ENCODE measurements at places on chromosomes 1 and 21.

DNA sequence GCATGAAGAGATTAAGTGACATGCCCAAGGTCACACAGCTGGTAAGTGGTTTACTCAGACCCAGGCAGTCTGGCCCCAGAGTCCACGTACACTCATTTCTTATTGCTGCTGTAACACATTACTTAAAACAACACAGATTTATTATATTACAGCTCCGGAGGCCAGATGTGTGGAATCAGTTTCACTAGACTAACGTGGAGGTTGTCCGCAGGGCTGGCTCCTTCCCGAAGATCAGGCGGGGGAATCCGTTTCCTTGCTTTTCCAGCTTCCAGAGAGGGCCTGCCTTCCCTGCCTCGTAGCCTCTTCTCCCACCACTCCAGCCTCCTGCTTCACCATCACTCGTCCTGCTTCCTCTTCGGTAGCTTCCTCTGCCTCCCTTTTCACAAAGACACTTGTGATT lies 81.2 kb downstream of the KCNN3 start:
- no peak for DNase-seq

DNA sequence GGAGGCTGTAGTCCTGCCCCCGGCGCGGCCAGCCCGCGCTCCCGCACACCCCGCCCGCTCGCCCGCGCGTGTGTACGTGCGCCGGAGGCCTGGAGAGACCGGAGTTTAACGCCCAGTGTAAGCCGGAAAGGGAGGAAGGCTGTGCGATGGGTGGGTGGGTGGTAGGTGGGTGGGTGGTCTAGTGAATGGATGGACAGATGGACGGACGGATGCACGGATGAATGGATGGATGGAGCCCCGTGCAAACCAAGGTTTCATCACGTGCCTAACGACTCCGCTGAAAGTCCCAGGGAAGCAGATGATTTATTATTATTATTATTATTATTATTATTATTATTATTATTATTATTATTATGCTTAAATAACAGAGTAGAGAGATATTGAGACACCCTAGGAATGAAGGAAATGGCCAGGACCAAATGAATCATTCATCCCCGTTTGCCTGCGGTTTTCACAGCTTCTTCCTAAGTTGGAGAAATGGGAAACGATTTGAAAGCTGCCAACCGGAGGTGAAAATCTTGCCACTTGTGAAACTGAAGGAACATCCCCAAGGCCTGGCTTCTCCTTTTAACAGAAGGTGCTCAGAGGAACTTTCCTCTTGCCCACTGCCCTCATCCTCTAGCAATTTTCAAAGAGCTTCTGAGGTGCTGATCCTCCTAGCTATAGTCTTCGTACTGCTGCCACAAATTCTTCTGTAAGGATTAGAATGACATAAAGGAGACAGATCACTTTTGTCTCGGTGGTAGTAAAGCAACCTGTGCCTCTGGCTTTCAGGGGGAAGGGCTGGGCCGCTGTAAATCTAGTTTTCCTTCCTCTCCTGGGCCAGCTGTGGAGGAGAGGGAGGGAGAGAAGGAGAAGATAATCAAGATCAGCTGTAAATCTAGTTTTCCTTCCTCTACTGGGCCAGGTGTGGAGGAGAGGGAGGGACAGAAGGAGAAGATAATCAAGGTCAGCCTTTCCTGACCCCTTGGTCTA lies 648 bp upstream of the RGS7 start:
- DNase-seq: no peak

- DNase-seq: no peak
Measured at GRCh38 chr1:174982971-174983689, 16.6 kb upstream of the CACYBP start.

DNA sequence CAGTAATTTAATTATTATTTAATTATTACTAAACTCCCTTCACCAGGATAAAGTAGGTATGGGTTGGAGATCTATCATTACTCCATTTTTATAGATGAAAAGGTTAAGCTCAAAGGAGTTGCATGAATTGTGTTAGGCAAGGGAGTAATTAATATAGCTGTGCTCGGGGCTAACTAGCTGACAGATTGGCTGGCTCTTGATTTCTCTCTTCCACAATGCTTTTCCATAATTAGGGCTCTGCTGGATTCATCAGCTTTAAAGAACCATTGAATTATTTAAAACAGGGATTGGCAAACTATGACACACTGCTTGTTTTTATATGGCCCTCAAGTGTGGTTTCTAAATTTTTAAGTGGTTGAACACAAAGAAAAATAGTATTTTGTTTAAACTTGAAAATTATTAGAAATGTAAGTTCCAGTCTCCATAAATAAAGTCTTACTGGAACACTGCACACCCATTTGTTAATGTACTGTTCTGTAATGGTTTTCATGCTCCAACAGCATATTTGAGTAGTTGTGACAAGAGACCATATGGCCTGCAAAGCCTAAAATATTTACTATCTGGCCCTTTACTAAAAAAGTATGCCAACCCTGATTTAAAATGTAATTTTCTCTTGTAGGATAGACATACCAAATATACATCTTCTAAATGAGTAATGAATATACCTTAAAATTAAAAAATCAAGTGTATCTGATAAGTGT lies 76.4 kb downstream of the GDAP2 start:
- no peak for DNase-seq

Data from Right ventricle myocardium inferior (tissue), 1 donor.